ENCODE measurements at places on chromosomes 6 and 20.

GRCh38 chr6:105875974-105876640 is 210.0 kb upstream of the PRDM1 start:
- DNase-seq: no peak

- DNase-seq: peak; percentile 20
These were observed 249.0 kb upstream of the OPRM1 start for GRCh38 chr6:153790048-153790447.

DNA sequence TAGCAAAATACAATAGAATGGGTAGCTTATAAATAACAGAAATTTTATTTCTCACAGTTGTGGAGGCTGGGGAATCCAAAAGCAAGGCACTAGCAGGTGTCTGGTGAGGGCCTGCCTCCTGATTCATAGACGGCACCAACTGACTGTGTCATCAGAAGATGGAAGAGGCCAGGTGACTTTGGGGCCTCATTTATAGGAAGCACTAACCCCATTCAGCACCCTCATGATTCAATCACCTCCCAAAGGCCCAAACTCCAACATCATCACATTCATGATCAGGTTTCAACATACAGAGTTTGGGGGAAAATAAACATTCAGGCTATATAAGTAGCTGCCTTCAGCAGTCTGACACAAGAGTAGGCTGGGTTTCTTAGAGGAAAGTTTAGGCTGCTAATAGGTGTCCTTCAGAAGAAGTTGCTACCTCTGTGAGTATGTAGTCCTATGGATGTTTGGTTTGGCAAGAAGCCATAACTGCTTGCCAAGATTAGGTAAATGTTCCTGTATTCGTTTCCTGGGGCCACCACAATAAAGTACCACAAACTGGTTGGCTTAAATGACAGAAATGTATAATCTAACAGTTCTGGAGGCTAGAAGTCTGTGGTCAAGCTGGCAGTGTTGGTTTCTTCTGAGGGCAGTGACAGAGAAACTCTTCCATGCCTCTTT is 48.8 kb downstream of the NT5E start:
- no peak for DNase-seq

DNA sequence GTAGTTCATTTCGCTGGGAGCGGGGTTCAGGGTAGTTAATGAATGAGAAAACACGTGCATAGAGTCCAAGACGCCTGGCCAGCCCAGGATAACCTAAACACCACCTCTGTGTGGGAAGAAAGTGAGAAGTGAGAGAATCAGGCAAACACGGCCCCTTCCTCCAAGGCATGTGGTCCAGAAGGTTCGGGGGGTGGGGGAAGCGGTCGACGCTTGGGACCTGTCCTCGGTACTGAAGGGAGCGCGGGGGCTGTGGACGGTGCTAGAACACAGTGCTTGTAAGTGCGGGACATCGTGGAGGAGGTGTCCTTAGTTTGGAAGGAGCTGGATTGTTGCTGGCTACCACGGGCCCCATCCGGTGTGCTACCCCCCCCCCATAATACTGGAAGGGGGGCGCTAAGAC is 1.7 kb upstream of the VSTM2L start:
- DNase-seq: no peak

DNA sequence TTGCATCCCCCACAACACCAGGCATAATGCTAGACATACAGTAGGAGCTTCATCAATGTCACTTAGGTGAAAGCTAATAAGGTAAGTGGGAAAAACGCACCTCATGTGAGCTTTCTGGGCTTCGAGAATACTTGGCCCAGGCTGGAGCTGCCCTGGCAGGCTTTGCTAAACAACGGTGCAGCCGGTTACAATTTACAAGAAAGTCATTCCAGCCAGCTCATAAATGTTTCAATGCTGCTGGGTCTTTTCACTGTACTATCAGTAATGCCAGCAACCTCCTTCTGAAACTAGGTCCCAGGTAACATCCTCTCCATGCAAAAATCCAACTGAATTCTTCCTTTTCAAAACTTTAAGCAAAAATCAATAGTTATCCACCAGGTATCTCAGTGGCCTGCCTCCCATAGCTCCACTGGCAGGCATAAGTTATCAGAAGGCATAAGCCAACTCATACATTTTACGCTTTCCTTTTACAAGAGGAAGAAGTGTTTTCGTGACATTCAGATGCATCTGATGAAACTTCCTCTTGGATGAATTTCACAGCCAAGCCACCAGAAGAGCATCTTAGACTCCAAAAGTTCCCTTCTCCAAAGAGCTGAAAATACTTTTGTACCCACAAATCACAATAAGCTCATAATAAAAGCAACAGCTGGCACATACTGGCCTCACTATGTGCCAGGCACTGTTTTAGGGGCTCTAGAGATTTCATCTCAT is 56.3 kb downstream of the RTN4IP1 start:
- no peak for DNase-seq

DNA sequence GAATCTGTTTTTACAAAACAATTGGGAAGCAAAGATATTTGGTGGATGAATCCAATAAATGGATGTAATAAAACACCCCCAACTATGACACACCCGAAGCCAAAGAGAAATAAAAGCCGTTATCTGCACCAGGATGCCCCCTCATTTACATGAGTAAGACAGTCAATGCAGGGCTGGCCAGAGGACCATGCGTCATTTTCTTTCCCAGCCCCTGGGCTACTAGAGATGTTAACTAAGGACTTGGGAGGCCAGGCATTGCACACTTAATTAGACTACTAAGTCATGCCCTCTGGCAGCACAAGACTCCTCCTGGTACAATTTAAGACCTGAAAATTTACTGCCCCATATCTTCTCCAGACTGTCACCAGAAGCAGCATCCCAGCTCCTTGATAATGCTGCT is 3.2 kb downstream of the LEMD2 start:
- no peak for DNase-seq

DNA sequence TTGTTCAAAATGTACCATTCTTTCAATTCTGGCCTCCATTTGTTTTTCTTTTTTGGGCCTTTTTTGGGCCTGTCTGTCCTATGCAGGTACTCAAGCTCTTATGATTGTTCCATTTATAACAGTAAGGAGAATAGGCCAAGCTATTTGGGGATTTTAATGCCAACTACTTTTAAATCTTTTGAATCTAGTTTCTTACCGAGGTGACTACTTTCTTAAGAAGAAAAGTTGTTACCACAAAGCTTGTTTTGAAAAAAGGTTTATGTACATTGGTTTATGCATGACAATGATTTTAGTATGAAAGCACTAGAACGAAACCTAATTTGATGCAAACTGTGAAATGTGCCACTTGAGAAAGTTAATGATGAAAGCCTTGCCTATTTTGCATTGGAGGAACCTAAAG is 98.3 kb upstream of the MTHFD1L start:
- no peak for DNase-seq

DNA sequence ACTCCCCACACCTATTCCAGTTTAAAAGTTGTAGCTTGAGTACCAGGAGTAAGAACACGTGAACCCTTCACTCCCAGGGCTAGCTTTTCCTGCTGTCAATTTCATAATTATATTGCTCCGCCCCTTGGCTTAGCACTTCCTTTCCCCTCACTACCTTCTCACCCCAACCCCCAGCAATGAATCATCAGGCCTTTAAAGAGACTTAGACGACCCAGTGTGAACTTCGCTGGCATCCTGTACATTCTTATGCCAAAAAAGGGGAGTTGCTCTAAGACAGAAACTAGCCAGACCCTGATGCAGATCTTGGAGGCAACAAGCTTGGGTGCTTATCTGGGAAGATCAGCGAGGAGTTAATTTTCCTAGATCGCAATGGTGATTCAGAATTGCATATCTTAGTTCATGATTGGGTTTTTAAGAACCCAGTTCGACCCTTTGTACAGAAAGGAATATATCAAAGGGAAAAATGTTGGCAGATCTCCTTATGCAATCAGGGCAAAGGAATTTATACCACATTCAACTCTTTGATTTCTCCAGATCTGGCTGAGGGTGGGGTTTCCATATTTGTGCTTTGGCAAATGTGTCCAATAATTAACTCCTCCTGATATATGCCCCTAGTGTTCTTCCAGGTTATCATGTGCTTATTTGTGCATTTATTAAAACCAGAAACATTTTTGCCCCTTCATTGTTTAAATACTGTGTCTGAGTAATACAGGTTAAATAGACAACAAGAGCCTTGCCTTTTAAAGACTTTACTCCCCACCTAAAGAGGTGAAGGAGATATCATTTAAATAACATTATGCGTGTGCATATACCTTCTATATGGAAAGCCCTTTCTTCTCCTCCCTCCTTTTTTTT is 8.1 kb upstream of the ATXN1 start:
- no peak for DNase-seq

GRCh38 chr6:29502597-29502996 is 14.8 kb upstream of the MAS1L start:
- no peak for DNase-seq

- no peak for DNase-seq
These were observed 82.0 kb upstream of the TNFRSF21 start for GRCh38 chr6:47391675-47392074.

- no peak for DNase-seq
These were observed 103.1 kb downstream of the TNFRSF21 start for GRCh38 chr6:47206626-47207025.

DNA sequence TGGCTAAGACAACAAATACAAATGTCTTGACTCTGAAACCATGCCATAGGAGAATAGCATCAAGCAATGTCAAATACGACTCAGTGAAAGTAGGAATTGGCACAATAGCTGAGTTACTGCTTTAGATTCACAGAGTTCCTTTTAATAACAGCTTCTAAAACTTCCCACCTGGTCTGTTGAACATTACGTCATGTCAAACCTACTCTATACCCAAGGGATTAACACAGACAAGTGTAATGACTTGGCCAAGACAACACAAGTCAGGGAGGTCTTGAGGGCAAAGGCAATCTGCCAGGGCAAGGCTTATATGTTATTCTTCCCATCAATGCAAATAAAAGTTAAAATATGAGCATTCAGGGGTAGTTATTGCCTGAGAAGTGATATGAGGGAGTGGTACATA is 265.1 kb upstream of the PRDM1 start:
- no peak for DNase-seq

DNA sequence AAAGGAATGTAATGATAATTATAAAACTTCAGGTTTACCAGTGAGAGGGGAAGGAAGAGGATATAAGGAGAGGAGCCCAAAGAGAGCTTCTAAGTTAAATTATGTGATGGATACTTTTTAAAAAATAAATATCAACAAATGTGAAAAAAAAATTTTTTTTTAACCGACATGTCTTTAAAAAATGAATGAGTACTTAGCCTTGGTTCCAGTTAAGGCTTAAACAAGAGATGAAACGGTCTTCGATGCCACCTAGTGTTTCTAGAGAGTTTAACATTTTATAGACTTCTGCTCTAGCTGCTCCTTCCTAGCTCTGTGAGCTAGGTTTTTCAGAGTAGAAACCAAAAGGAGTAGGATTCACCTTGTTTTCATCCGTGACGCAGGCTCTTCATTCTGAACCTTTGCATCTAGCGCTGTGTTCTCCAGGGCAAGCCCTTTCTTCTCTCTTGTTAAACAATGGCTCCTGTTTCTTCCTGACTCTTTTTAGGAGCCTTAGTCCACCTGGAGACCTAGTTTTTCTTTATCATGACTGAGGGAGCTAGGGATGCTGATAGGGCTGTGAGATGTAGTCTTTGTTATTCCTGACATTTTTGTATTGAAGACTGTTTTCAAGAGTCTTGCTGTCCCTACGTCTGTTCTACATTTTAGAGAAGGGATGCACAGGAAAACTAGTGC is 42.4 kb upstream of the GNRH2 start:
- DNase-seq: peak; percentile 53

GRCh38 chr6:14516956-14517355 is 399.4 kb downstream of the CD83 start:
- no peak for DNase-seq

DNA sequence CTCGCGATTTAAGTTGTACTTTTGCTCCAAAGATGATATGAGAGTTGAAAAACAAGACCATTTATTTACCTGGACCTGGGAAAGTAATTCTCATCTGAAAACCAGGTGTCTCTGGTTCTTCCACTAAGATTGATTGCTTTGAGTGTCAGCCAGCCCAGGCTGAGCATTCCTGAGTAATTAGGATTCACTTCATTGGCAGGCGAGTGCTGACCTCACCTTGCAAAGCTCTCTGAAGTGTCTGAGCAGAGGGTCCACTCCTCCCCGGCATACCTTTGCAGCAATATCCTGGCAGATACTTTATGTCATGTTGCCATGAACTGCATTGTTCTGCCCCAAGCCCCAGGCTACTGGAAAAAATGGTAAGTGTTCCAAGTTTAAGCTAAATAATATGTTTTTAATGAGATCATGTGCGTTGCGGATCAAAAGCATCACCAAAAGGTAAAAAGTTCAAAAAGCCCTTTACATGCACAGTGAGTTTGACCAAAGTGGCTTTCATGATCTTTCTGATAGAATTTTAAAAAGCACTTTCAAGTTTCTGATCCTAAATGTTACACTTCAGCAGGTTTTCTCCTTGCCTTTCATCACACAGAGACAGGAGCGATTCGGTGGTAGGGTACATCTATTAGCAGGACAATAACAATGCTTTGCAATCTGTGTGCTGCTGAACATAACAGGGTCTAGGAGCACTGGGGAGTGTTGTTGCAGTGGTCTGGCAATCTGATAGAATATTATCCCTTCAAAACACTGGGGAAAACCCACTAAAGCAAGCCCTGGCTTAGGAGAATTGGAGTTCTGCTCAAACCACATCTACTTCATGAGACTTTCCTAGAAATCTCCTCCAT is 127.8 kb upstream of the EEF1E1 start:
- no peak for DNase-seq

- no peak for DNase-seq
These were observed 13.5 kb upstream of the MDFI start for GRCh38 chr6:41624621-41625380.

GRCh38 chr6:129033180-129033579 is 150.2 kb downstream of the LAMA2 start:
- DNase-seq: no peak

Measured in SK-N-SH (cell line).